ENCODE measurements at places on chromosomes 5 and 9.
A peak's percentile ranks its signal among the peaks of the same experiment; 100 is the strongest.

GRCh38 chr5:170097934-170098333 lies 7.8 kb upstream of the FOXI1 start:
- DNase-seq: no peak

DNA sequence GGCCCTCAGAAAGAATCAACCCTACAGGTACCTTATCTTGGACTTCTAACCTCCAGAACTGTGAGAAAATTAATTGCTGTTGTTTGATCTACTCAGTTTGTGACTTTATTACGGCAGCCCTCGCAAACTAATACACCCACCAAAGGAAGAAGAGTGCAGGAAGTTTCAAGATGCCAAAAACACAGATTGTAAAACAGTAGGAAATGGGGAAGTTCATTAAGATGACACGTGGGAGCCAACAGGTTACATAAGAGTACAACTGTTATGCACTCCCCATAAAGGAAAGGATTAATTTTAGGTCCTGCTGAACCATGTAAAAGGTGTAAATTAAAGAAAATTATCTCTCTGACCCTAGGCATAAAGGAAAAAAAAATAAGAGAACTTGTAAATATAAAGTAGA lies 294.3 kb downstream of the EPB41L4A start:
- no peak for DNase-seq

GRCh38 chr9:131745610-131746009 lies 5.7 kb upstream of the RAPGEF1 start:
- no peak for DNase-seq

DNA sequence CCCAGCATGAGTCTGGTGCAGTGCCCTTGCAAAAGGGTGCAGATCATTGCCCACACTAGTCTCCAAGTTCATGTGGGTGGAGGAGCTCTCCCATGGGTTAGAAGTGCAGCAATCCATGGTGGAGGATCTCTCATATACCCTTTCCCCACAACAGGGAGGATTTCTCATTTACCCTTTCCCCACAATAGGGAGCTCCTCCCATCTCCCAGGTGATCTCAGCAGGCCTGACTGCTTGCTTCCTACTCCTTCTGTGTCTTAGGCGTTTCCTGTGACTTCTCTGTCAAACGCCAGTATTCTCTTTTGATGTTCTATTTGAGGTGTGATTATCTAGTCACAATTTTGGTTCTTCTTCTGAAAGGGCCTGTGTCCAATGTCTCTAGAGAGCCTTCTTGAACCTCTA lies 133.8 kb upstream of the RFX3 start:
- no peak for DNase-seq

DNA sequence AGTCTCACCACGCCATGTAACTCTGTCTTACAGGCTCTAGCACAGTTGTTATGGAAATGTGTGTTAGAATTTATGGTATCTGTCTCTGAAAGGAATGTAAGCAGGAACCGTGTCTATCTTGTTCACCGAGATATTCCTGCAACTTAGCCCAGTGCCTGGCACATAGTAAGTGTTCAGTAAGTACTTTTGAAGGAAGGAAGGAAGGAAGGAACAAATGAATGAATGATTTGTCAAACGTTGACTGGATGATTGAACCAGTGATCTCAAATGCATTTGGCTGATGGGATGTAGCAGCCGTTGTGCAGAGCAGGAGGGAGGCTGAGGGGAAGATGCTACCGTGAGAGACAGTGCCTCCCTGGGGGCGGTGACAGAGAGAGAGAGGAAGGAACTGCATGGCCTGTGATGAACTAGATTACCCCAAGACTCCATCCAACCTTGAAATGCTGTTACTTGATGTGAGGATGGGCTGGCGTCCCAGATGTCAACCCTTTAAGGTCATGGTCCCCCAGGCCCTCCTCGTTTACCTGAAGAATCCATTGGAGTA lies 47.5 kb upstream of the PPARGC1B start:
- no peak for DNase-seq

- no peak for DNase-seq
Observed at GRCh38 chr5:147321569-147321968, 86.7 kb downstream of the STK32A start.

DNA sequence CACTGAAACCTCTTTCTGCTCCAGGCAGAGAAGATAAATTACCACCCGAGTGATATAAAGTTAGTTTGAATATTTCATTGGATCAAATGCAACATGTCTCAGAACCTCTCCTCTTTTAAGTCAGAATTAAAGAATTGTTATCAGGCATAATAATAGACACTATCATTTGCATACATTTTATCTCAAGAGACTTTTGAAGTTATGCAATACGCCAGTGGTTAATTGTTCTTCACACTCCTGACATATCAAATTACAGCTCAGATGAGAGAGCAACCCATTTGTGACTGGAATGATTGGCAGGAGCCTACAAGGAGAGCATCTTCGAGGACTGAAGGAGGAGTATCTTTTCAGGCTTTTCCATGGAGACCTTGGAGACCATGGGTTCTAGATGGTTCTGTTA lies 452.2 kb downstream of the KDM4C start:
- DNase-seq: no peak

GRCh38 chr9:73202980-73203379 lies 51.3 kb downstream of the ANXA1 start:
- DNase-seq: no peak

- no peak for DNase-seq
Observed at GRCh38 chr9:107447834-107448233, 41.7 kb downstream of the KLF4 start.

DNA sequence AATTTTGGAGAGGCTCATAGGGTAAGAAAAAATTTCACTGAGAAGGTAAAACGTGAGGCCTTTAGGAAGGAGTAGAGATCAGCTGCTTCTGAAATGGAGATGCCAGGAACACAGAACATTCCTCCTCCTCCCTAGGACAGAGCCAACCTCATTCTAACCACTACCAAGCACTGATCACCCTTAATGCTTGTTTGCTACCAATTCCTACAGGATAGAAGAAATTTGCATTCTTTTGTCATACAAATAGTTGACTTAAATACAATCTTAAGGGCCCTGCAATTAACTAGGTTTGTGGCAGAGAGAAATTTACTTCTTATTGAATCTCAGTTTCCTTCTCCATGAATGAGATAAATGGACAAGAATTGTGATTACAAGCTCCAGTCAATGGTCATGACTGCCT lies 780.2 kb upstream of the WWC1 start:
- DNase-seq: no peak

- peak; percentile 91 for DNase-seq
Observed at GRCh38 chr5:109105631-109106267, 304.0 kb downstream of the PJA2 start.

- DNase-seq: no peak
Observed at GRCh38 chr9:81377320-81377719, 312.0 kb downstream of the TLE1 start.

DNA sequence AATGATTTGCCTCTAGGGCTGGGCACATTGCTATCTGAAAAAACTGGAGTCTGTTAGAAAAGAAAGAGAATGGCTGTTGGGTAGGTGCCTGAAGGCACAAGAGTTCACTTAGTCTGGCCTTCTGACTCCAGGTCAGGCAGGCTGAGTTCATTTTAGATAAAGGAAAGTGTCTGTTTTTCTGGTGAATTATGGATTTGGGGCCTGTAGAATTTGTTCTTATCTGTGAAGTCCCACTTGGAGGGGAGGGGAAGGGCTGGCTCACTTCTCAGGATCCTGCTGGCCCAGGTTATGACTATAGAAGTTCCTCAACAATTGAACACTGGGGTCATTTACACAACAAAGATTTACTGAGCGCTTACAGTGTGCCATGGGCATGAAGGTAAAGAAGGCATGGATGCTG lies 11.5 kb upstream of the SEPTIN8 start:
- no peak for DNase-seq

GRCh38 chr9:113927277-113927676 lies 51.2 kb downstream of the ZNF618 start:
- DNase-seq: no peak

DNA sequence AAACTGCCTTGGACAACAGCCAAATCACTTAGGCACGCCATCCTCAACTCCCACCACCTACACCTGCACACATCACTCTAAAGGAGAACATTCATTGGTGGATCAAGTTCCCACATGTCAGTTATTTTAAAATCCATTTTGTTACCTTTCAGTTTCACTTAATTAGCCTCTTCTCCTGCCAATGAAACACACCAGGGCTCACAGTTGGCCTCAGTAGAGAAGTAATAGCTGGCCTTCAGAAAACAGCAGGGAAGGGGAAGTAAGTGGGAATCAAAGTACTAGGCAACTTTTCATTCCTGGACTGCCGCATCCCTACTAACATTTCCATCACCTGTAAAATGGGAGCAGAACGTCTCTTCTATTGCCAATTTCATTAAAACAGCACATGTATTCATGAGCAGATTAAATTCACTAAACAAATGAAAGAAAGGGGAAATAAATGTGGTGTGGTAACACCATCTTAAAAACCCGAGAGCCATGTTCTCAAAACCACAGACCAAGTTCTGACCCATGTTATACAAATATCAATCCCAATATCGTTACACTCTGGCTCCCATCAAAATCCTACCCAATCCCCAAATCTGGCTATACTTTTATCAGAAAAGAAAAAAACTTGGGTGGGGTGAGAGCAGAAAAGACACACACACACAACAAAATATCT lies 1.7 kb downstream of the SIL1 start:
- no peak for DNase-seq

- DNase-seq: no peak
Observed at GRCh38 chr5:129617206-129617605, 130.7 kb upstream of the MINAR2 start.

DNA sequence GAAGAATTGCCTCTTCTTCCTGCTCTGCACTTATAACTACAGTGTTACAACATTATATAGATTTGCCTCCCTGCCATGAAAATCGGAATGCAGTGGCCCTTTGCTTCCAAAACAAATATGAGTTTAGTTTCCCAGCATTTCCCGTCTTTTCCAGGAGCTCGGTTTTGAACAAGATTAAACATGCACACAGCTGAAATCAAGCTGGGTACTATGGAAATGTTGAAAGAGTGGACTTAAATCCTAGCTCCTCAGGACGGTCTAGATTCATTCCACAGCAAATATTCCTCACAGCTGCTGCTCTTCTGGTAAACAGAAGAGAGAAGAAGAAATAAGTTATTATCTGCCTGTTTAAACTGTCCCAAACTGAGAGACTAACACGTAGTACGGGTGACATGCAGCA lies 161.4 kb downstream of the PIK3R1 start:
- DNase-seq: peak; percentile 7

- no peak for DNase-seq
Observed at GRCh38 chr9:87269296-87270176, 228.1 kb upstream of the DAPK1 start.

Measured in iris pigment epithelial cell (primary cell).